ENCODE measurements at places on chromosomes 6 and 20.

- DNase-seq = no peak
Observed at GRCh38 chr6:61857541-61857940, 428.5 kb downstream of the KHDRBS2 start.

- no peak for DNase-seq
Observed at GRCh38 chr6:169783971-169784820, 32.8 kb downstream of the ERMARD start.

GRCh38 chr6:11650711-11651110 is 113.2 kb downstream of the TMEM170B start:
- DNase-seq = no peak

- DNase-seq = no peak
Observed at GRCh38 chr6:78605909-78606446, 261.4 kb upstream of the IRAK1BP1 start.

DNA sequence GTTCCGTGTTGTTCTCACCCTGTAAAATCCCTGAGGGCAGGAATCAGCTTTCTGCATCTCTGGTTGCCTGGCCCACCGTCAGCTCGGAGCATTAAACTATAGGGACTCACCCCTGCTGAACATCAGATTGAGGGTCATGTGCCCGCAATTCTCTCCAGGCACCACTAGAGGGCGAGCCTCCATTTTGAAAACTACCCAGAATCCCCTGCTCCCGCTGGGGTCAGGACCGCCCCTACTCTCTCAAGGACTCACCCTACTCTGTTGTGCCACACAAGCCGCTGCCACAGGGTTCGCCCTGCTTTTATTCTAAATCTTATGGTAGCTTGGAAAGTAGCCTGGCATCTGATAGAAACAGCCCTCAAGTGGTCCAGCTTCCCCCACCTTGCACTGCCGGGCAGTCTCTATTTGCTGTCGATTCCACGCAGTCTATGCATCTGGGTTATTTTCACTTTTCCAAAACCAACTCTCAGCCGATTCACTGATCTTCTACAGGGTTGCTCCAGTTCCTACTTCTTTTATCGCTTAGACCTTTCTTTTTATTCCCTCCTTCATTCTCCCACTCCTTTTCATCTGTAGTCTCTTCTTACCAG is 244.1 kb upstream of the QKI start:
- DNase-seq = peak; percentile 7

DNA sequence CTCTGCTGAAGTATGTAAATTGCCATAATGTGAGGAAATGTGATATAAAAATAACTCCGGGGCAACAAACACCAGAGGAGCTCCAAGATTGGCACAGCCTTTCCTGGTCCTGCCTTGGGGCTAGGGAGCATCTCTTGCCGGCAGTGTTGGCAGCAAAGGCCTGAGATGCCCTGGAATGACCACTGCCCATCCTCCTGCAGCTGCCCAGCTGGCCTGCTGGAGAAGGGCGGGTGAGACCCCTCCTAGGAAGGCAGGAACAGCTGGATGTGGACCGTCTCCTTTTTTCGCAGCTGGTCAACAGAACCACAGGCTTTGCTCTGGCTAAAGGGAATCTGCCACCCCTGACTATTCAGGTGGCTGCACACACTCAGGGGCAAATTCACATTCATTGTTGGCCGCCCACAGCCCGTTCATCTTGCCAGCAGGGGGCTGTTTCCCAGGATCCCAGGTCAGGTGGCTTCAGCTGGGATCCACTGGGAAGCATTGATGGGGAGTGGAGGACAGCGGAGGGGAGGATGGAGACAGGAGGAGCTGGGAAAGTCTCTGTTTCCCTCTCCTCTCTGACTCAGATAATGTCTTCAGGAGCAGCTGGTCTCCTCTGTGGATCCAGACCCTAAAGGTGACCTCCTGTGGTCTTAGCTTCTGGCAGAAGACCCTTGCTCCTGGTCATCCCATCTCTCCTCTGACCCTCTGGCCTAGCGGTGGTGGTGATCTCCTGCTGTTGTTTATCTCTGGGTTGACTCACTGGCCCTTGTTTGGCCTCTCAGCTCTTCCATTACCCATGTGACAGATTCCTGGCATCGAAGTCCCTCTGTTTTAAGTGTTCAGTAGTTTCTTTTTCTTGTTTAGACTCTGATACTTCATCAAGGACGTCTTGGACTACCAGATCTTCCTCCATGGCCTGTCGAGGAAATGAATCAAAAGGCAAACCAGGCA is 336.7 kb downstream of the DHX35 start:
- DNase-seq = no peak

- DNase-seq = no peak
Observed at GRCh38 chr6:18269717-18270116, 5.4 kb upstream of the DEK start.

DNA sequence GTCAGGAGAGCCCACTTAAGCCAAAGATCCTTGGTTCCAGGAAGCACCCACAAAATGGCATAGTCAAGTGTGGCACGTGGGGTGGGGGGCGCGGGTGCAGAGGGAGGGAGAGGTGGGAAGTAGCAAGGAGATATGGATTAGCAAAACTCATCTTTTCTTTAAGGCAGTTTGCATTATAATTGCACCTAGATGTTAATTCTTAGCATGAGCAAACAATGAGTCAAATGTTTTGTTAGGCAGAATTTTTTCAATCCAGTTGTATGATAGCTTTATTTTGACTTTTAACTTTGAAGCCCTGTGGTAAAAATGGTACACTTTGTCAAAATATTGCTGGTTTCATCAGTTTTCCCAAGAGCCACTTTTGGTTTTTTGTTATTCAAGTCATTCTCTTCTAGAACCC is 15.0 kb downstream of the SCAND1 start:
- no peak for DNase-seq

Measured in CD4-positive, alpha-beta T cell treated with Interferon alpha-2 for 1 hour (primary cell).